Prostate gland (tissue), 2 donors: ENCODE measurements at places on chromosomes 2 and 18. TPM values are rescaled to one million over a fixed set of nuclear protein-coding genes. Genes with fewer than 3 reads are reported as not detected.

GRCh38 chr2:144401036-144401435, 118.9 kb downstream of the ZEB2 start:
- DNase-seq: no peak

DNA sequence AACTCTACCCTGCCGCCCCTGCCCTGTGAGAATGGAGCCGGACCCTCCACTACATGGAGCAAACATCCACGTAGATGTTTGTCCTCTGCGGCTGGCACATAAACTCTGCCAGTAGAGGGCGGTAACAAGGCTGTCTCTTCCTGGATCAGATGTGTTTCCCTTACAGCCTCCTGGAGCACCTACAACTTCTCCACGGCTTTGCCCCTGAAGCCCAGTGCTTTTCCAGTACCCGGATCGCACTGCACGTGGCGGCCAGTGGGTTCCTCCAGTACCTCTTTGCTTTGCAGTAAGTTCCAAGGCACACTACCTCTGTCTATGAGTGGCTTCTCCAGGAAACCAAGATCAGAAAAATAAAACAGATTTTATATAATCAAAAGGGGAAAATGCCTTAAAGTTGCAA, 651.3 kb downstream of the DCDC2C start:
- no peak for DNase-seq

GRCh38 chr2:216909541-216910210, 49.8 kb upstream of the TNP1 start:
- DNase-seq: no peak

Gene SEC11C
- total RNA-seq: 76.6 TPM

DNA sequence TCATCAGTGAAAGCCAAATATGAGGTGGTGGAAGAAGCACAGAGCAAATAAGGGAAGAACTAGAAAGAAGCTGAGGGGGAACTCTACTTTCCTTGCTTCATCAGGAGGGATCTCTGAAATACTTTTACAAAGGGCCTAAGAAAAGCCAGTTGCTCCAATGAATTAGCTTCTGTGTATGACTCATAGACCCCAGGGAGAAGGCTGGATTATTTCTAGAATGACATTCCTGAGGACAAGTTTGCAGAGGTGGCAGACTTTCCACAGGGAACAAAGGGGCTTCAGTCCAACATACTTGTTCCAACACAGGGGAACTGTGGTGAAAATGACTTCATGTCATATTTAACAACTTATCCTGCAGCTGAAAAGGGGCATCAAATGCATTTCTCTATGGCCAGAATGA, 29.0 kb downstream of the DOK1 start:
- DNase-seq: no peak

Gene KLHL41
- 2.3 TPM for total RNA-seq

Gene TMEM198
- 5.7 TPM for total RNA-seq

Gene ANKRD30BL
- not detected for total RNA-seq

DNA sequence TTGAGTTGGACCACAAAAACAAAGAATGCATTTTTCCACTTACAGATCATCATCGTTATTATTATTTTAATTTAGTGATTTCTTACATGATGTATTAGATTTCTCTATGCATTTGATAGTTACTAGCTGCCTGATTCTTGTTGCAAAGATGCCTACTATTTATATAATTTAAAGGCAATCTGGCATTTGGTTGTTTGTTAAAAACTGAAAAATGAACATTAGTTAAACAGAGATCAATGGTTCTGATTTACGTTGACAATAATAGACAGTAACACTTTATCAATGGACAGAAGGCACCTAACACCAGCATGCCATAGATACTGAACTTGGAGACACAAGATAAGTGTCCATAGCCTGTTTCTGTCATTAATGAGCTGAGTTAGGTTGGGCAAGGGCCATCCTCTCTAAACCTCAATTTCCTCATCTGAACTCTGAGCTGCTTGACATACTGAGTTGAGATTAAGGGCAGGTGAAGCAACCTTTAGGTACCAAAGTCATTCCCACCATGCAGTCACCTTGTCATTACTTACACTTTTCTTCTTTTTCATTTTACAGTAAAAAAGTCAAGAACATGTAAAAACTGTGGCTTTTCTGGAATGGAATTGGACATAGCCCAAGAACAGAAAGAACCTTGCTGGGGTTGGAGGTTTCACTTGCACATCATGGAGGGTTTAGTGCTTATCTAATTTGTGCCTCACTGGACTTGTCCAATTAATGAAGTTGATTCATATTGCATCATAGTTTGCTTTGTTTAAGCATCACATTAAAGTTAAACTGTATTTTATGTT, 3.1 kb downstream of the CCL20 start:
- no peak for DNase-seq

- no peak for DNase-seq
These were observed 491.7 kb upstream of the NXPH2 start for GRCh38 chr2:139271879-139272278.

Gene OBSL1
- total RNA-seq: 330 TPM

- no peak for DNase-seq
These were observed 6.0 kb upstream of the HIBCH start for GRCh38 chr2:190325588-190325987.

- DNase-seq: no peak
These were observed 1213.1 kb upstream of the SLC39A10 start for GRCh38 chr2:194443926-194444325.

Gene POTEI
- total RNA-seq: 3.9 TPM

GRCh38 chr2:23400703-23401102, 15.7 kb downstream of the KLHL29 start:
- DNase-seq: no peak

- DNase-seq: no peak
These were observed 22.2 kb downstream of the MBP start for GRCh38 chr18:77110400-77110799.

Gene SPP2
- total RNA-seq: not detected

DNA sequence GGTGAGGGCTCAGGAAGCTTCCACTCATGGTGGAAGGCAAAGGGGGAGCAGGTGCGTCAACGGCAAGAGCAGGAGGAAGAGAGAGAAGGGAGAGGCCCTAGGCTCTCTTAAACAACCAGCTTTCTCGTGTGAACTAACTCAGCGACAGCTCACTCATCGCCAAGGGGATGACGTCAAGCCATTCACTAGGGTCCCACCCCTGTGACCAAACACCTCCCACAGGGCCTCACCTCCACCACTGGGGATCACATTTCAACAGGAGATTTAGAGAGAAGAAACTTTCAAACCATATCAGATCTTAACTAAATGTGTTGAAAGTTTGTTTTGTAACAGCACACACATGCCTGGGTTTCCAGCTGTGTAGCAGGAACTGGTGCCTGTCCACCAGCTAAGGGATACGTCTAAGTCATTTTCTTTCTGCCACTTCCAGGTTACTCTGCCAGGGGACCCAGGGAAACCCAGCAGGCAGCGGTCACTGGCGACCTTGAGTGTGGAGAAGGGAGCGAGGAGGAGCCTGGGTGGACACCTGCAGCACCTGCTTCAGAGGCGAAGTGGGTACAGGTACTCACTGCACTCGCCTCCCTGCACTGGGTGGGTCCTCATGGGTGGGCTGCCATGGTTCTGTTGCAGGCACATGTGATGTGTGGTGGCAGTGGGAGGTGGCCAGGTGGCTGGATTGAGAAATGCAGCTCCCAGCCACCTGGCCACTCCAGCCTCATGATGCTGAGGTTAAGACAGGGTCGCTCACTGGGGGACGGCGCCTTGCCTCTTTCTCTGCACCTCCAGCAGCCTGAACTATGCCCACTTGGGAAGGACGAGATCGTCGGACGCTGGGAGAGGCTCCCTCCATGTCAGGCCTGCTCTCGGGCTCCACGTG, 8.4 kb upstream of the GPC1 start:
- DNase-seq: no peak

Gene LOXHD1
- not detected for total RNA-seq

Gene SERPINB12
- total RNA-seq: not detected

GRCh38 chr2:18247282-18248110, 313.0 kb downstream of the RDH14 start:
- DNase-seq: no peak

- DNase-seq: peak; percentile 75
These were observed 29.3 kb upstream of the DUSP2 start for GRCh38 chr2:96174251-96175144.
